C1 segment of cervical spinal cord (tissue), 14 donors: ENCODE measurements at places on chromosomes 5 and 9.

DNA sequence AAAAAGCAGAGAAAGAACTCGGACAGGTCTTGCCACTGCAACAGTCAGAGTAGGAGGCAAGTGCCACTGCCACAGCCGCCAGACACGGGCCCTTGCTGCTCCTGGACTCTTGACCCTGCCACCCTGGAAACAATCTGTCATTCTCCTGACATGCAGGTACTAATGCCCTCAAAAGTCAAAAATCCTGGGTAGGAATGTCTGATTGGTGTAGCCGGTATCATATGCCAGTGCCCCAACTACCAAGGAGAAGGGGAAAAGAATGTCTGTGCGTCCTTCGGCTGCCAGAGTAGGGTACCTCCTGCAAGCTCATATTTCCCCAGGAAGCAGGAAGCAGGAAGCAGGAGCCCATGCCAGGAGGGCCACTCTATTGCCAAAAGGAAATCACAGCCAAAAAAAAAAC is 30.5 kb upstream of the F2RL1 start:
- no peak for DNase-seq

- DNase-seq: no peak
These were observed 24.2 kb upstream of the MACIR start for GRCh38 chr5:103234239-103234975.

DNA sequence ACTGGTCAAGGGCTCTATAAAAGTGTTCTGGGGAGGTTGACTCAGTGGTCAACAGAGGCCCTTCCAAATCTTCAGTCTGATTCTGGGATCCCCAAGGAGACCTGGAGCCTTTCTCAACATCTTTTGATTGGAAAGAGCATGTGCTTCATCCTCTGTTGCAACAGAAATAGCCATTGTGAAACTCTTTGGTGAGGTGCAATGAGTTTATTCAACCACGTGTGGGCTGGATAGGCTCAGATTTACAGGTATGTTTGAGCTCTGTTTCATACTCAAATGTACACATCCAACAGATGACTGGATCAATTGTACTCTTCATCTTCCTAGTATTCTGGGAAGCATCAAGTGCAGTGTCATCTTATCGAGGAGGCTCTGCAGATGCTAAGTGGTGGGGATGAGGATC is 60.5 kb downstream of the CTSL start:
- DNase-seq: no peak

DNA sequence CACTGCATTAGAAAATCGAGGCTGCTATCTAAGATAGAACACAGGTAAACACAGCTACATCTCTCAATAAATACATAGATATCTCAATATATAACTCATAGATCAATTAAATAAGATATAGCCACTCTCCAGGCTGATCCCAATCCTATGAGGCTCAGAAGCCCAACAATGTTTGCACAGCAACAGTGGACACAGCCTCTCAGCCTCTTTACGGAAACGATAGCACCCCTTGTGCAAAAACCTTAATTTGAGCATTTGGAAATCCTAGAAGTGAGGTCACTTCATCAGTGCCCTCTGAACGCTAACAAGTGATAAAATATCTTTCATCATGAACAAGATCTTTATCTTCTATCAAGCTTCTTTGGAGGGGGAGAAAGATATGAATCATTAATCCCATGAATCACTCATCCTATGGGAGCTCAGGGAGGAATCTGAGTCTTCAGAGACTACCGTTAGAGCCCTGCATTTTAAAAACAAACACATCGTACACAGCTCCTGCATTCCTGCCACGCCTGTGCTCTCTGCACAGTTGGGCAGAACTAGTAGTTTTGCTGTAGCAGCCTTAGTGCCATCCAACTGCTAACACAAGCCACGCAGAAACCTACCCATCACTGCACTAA is 71.4 kb downstream of the MED27 start:
- no peak for DNase-seq

DNA sequence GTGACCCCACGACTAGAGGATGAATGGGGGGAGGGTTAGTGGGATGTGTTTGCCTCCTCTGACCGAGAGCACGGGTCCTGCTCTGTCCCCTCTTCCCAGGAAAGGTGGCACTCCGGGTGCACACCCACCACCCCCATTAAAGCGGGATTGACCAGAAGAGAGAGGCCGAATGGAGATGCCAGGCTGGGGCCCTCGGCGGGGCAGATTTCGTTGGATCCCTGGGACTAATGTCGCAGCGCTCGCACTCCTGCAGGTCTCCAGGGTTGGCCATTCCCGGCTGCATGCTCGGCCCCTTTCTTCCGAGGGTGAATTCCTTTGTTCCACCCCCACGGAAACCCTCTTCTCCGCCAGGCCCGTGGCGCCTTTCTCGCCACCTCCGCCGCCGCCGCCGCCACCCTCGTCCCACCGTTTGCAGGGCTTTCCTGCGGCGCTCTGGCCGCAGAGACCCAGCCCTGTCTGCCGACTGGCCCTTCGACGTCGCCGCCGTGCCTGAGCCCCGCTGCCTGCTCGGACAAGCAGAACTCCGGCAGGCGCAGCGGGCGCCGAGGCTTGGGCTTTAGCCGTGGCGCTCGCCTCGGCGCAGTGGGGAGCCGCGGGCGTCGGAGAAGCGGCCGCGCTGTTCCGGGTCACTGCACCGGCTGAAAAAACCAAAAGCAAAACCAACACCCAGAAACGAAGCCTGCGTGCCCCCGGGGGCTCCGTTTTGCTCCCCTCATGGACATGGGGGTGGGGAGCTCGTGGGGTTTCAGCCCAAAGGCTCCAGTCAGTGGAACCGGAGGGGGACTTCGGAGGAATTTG is 11.8 kb downstream of the LMX1B start:
- DNase-seq: no peak

DNA sequence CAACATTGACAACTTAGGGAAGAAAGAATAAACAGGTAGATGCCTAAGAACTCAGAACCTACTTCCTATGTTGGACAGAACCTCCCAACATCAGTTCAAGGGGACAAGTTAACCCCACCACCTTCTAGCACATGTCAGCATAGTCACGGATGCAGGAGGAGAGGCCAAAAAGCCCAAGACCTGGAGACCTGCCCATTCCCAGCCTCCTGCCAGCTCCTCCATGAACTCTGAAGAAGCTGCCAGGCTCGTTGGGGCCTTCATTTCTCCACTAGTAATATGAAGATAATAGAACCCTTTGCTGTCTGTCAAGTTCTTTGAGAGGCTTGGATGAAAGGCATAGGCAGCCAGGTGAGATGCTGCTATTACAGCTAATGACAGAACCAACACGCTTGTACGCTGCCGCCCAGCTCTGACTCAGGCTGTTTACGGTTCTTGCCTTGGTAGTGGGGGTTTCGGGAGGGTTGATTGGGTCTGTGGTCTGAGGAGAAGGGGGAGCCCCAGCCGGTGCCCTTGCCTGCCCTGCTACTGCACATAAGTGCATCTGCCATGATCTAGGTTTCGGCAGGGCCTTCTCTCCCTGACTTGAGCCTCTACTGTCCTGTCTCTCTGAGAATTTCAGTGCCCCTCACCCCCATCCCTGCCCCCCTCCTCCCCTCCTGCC is 82.2 kb downstream of the NRG2 start:
- no peak for DNase-seq

DNA sequence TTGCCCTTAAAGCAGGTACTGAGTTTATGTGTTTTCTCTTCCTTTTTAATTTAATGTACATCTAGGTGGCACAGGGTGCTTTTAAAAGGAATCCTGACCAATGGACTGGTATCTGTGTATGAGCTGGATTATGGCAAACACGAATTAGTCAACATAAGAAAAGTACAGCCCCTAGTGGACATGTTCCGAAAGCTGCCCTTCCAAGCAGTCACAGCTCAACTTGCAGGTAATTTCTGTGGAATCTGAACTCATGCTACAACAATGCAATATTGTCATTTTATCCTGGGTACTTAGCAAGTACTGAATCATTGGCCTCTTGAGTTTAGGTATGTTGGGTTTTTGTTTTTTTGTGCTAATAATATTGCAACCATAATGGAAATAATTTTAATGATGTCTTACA is 14.4 kb upstream of the TMOD1 start:
- DNase-seq: no peak

- DNase-seq: no peak
These were observed 44.3 kb downstream of the SLC28A3 start for GRCh38 chr9:84296146-84296843.

DNA sequence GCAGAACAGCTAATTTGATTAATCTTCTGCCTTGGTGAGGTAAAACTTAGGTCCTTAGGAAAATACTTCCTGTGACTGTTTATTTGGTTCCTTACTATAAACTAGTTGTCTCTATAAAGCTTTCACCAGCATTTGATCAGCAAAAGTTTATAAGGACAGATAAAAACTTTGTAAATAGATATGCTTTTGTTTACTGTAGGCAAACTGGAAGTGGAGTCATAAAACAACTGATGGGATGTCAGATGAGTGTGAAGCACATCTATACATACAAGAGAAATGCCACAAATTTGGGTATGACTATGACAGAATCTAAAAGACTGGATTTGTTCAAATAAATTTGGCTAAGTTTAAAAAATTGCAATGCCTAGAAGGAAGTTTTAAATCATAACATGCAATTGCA is 5.5 kb downstream of the PTGER4 start:
- DNase-seq: no peak

- no peak for DNase-seq
These were observed 26.4 kb downstream of the ERCC8 start for GRCh38 chr5:60918466-60918865.

DNA sequence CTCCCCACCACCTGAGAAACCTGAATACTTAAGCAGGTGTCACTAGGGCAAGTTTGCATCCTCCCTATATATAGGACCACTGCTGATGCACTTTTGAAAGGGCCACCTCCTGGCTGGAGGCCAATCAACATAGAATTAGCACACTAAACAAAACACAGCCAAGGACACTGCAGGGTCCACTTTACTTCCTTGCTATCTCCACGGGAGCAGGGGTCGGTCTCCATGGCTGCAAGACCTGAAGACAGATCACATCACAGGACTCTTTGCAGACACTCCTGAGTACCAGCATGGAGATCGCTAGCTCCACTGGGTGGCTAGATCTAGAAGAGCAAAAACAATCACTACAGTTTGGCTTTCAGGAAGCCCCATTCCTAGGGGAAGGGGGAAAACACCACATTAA is 72.3 kb downstream of the C9orf153 start:
- no peak for DNase-seq

DNA sequence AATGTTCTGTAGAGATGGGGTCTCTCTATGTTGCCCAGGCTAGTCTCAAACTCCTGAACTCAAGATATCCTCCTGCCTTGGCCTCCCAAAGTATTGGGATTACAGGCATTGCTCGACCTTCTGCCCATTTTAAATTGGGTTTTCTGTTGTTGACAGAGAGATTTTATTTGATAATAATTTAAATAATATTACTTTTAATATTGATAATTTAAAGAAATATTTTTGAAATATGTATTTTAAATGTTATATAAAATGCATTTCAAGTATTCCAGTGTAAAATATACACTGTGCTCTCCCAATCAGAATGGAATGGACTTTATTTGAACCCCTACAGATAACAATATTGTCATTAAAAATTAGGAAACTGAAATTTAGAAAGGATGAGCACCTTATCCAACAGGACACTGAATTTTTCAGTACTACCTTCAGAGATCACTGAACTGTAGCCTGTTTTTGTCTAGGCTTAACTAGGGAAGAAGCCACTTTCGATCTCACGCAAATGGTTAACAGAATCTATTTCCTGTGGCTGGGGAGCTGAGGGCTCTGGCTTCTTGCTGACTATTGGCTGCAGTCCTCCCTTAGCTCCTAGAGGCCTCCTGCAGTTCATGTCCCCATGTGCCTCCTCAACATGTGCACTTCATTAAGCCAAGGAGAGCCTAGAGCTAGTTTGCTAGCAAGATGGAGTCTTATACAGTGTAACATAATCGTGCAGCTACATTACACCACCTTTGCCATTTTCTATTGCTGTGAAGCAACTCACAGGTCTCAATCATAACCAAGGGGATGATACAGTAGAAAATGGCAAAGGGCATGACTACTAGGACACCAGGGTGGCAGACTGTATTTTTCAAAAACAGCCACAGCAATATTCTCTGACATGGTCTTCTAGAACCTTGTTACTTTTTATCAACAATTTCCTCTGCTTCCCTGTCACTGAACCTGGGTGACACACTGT is 150.0 kb downstream of the CDC42SE2 start:
- DNase-seq: no peak

DNA sequence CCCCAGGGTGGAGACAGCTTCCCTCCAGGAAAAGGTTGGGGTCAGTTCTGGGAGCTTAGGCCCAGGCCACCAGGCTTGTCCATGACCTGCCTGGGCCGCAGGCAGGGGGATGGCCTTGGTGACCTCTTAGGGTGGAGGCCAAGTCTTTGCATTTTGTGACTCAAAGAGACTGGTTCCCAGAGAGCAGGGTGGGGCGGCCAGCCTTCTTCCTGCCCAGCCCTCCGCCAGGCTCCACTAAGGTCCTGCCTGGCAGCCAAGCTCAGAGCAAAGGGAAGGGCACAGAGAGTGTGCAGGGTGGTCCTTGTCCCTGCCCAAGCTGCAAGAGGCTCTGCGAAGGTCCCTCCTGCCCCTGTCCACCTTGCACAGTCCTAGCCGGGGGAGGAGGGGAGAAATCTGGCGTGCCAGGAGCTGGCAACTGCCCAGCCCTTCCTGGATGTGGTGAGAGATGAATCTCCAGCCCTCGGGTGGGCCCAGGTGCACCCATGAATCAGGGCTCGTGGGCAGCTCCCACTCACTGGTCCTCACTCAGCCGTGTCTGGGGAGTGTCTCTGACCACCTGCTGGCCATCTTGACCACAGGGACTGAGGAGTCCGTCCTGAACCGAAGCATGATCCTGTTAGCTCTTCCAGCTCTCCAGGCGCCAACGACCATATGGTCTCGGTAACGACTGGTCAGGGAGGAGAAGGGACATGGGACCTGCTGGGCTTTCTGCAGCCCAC is 2.3 kb upstream of the PTGDS start:
- DNase-seq: no peak

GRCh38 chr9:108486831-108487230 is 369.0 kb downstream of the ACTL7B start:
- no peak for DNase-seq

GRCh38 chr5:56656846-56657726 is 158.3 kb upstream of the MAP3K1 start:
- DNase-seq: no peak

GRCh38 chr5:75412111-75412990 is 75.3 kb downstream of the HMGCR start:
- no peak for DNase-seq

DNA sequence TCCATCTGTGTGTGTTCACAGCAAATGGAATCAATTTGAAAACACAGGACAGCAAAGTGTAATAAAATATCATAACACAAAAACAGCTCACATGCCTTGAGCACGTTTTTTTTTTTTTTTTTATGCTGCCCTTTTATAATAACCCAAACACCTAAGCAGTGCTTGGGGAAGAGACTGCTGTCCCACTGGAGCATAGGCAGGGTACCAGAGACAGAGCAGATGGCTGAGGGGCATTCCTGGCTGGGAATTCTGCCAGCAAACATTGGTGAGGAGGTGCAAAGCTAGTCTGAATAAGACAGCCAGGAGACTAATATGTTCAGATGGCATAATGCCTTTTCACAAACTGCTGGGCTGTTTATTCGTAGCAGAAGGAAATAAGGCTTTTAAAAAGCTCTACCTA is 58.1 kb upstream of the SV2C start:
- no peak for DNase-seq

DNA sequence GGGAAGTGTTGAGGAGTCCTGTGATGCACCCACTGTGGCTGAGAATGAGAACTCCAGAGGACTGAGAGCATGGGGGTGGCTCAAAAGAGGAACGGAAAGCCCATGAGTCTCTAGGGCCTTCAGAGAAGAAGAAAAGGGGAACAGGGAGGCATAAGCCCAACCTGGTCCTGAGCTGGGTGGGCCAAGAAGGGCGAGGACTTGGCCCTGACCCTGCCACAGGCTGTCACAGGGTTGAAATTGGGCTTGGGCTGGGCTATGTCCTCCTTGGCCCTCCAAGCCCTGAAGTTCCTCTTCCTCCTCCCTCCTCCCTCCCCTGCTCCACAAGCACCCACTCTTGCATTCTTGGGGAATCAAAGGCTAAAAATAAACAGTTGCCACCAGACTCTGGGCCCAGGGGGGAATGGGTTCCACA is 49.3 kb upstream of the PPARGC1B start:
- no peak for DNase-seq
